ENCODE measurements at places on chromosomes 1 and 21.

DNA sequence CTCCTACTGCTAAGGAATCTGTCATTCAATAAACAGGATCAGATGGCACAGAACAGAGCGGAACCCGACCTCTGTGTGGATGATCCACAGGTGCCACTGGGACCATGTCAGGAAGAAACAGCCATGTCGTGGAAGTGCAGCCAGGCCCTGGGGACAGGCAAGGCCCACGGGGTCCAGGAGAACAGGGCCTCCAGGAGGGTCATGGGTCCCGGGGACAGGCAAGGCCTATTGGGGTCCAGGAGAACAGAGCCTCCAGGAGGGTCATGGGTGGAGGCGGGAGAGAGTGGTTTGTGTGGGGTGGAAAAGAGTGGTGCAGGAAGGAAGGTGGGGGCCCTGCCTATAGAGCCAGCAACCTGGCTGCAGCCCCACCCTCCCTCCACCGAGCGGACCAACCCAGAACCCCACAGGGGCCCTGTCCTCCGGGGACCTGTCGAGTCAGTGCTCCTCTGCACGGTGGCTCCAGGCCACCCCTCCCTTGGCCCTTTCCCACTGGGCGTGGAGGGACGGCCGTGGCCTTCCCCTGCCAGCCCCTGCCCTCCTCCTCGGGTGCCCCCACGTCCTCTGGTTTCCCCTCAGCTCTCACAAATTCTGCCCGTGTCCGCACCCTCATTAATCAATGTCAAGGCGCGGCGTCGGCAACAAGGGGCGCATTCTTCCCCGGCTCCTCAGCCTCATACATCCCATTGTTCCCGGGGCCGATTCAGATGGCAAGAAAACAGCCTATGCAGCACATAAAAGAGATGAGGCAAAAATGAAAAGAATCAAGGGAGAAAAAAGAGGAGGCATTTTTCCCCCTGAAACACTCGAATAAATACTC lies 146.4 kb downstream of the PRDM16 start:
- no peak for DNase-seq

DNA sequence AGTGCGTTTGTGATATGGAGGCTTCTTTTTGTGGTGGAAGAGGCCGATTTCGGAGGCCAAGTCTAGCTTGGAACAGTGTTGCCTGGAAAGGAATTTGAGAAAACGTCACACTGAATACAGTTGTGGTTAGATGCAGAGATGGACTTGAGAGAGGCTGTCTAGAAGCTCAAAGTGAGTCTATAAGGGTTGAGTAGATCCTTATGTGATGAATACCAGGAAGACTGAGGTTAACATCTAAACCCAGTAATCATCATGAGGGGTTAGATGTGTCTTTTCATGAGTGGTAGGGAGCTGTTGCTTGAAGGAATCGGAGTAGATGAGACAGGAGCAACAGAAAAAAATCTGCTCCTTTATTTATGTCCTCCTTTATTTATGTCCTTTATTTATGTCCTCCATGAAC lies 114.6 kb upstream of the IVNS1ABP start:
- DNase-seq, result no peak

DNA sequence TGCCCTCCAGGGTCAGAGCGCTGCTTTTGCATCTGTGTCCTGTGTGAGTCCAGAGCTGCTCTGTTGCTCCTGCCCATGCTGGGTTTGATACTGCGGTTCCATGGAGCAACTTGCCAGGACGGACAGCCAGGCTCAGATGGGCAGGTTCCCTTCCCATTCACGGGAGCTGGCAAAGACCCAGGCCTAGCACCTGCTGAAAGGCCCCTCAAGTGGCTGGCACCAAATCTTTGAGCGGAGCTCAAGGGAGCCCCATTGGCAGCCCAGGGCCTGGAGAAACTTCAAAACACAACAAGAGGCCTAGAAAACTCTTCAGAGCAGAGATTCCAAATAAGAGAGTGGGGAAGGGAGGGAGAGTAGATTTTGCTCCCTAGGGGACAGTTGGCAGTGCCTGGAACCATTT lies 97.2 kb downstream of the ACTL8 start:
- DNase-seq, result no peak

GRCh38 chr1:94698356-94698755 lies 121.8 kb upstream of the SLC44A3 start:
- DNase-seq, result no peak

DNA sequence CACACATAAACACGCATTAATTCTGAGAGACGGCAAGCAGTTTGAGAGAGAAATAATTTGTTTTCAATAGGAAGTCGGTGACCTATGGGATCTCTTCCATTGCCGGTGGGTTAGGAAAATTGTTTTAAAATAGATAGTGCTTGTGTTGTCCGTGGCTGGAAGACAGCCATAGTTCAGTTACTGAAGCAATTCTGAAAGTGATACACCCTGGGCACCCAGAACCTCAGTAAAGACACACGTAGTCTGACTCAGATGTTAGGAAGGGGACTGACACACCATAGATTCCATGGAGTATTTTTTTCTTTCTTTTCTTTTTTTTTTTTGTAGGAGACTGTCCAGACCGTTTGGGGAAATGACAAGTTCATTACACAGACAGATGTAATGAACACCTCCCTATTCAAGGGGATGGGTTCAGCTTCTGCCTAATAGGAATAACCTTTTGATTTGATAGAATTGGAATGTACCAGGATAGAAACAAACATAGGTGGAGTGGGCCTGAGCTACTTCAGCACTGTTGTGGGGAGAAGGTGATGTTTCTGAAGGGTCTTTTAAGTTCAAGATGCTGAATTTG lies 1.6 kb downstream of the C1orf21 start:
- DNase-seq, result no peak

- DNase-seq, result no peak
These were observed 53.3 kb upstream of the ITPKB start for GRCh38 chr1:226792368-226792767.

DNA sequence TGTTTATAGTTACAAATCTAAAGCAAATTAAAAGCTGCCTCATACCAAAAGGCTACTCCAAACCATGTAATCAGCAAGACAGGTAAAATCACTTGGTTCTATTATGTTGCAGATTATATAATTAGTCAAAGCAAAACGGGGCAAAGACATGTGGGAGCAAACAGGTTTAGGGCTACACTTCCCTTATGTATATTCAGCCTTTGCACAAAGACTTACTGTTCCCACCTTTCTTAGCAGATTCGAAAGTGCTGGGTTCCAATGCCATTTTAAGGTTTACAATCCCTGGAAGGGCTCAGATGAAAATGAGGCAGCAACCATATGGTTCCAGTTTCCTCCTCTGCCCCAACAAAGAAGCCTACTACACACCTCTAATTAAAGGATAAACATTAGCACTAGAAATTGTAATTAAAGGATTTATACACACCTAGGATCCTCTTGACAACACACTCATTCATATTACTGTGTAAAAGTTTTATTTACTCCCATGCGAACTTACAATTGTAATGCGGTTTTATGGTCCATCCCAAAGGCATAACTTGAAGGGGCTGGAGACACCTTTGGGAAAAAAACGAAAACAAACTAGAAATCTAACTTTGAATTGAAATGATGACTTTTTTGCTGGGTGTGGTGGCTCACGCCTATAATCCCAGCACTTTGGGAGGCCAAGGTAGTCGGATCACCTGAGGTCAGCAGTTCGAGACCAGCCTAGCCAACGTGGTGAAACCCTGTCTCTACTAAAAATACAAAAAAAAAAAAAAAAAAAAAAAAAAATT lies 117.3 kb upstream of the PKN2 start:
- DNase-seq, result no peak

DNA sequence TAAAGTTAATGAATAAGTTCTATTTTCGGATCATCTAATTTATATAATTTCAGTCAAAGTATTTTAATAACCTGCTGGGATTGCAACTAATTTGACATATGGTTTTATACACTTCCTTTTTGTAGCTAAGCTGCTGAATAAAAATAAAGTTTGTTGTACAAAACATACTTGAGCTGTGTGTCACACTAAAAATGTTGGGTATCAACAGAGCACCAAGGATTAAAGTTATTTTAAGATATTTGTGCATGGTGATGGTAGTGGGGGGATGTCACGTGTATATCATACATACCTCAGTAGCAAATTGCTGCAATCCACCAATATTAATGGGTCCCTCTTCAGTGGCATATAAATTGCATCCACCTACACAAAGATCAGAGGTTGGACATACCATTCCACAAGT lies 199.6 kb downstream of the DPYD start:
- no peak for DNase-seq

- DNase-seq, result no peak
These were observed 4.1 kb downstream of the POGZ start for GRCh38 chr1:151455231-151455630.

DNA sequence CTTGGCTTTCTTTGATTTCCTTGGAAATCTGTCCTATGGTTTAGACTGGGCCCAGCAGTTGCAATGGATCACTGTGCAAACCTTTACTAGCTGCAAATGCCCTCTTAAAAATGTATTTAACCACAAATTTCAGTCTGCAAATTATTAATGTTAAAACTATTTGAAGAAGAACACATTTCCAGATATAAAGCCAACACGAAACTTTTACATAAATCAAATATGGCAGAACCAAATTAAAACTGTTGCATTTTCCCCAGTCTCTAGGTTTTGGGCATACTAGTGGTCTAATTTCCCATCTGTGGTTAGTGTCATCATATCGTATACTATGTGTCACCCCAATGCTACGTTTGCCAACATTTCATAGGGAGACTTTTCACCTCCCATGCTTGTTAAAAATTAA lies 52.3 kb downstream of the HMCN1 start:
- no peak for DNase-seq

GRCh38 chr1:152349611-152350010 lies 10.2 kb downstream of the FLG2 start:
- no peak for DNase-seq

GRCh38 chr21:42535602-42536171 lies 22.0 kb downstream of the SLC37A1 start:
- no peak for DNase-seq

DNA sequence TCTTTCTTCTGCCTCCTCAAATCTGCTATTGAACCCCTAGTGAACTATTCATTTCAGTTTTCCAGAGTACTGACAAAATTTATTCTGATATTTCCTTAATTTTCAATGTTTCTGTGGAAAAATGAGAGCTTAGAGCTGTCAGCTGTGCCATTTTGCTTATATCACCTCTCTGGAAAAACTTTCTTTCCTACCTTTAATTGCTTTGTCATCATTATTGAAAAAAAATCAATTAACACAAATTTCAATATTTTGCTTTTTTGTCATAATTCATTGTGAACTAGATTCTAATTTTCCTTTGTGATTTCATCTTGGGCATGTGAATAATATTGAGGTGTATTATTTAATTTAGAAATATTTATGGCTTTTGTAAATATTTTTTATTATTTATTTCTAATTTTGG lies 126.5 kb downstream of the C1orf94 start:
- DNase-seq, result no peak

DNA sequence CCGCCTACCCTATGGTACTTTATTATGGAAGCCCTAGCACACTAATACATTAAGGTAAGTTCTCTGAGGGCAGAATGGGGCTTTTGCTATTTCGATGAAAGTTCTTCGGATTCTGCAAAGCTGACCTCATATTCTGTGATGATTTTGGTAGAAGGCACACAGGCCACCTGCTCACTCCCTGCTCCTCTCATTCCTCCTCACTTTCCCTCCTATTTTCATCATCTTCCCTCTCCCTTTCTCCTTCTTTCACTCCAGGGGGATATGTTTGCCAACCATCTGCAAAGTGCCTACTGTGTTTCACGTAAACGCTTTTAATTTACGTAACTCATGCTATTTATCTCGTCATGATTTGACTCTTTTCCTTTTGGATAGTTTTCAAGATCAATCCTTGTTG lies 45.0 kb upstream of the ETS2 start:
- DNase-seq, result no peak

- no peak for DNase-seq
These were observed 33.5 kb upstream of the AKT3 start for GRCh38 chr1:243883551-243883950.

DNA sequence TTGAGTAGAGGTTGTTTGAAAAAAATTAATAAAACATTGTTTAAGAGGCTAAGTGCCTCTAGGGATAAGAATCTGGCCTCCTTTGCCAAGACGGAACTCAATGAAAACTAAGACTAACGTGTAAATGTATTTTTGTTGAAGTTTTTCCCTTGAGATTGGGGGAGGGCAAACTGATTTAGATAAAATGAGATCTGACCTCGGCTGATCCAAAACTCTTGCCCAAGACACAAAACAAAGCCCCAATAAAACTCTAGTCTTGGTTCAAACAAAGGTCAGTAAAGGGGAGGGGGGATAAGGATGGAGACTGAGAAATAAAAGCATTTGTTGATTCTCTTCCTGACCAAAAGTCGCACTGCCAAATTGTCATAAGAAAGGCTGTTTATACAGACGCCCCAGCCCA lies 134.8 kb upstream of the DPT start:
- no peak for DNase-seq

DNA sequence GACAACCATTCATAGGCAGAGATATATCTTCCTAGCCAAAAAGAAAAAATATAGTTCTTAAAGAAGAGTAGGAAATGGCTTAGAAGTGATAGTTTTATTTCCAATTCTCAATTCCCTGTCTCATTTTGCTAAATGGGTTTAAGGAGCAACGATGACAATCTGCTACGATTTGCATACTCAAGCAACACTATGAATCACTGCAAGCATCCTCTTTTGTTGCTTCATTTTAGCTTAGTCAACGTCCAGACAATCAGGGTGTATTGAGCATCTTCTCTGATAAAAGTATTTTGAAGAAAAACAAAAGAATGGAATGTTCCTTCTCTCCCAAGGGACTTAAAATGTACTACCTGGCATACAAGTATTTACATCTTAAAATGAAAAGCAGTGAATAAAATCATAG lies 80.6 kb downstream of the RGS7 start:
- DNase-seq, result no peak

GRCh38 chr1:115545096-115545720 lies 96.6 kb upstream of the VANGL1 start:
- no peak for DNase-seq

GRCh38 chr1:83077411-83077810 lies 921.5 kb downstream of the TTLL7 start:
- DNase-seq, result no peak

- no peak for DNase-seq
These were observed 9.2 kb downstream of the PHGDH start for GRCh38 chr1:119720866-119721440.

GRCh38 chr21:29403922-29404538 lies 105.3 kb downstream of the BACH1 start:
- DNase-seq, result no peak

- no peak for DNase-seq
These were observed 13.6 kb downstream of the GJA4 start for GRCh38 chr1:34806396-34806795.

DNA sequence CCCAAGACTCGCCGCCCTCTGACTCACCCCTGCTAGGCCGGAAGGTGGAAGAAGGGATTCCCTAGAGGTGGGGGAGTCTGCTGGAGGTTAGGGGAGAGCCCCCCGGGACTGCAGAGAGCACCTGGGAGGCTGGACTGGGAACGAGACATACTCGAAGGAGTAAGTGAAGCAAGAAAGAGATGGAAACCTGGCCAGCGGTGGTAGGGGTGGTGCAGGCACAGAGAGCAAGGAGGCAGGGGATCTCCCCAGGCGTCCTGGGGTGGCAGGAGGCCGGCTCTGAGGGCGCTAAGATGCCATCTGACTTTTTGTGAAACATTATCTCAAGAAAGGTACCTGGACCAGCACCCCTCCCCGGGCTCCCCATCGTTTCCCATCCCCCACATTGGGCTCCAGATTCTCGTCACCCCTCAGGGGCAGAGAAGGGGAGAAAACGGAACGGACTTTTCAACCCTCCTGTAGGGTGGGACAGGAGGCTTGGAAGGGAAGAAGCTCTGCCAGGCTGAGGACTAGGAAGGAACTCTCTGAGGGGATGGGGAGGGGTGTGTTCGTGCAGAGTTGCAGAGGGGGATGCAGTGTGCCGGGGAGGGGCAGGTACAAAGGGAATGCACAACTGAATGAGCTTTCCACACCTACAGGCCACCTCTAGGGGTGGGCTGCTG lies 708 bp downstream of the CHRNB2 start:
- DNase-seq, result no peak

GRCh38 chr1:53899206-53899628 lies 5.2 kb downstream of the DIO1 start:
- no peak for DNase-seq

All from CD4-positive, alpha-beta memory T cell (primary cell).